ENCODE measurements at places on chromosomes 6 and 20.

DNA sequence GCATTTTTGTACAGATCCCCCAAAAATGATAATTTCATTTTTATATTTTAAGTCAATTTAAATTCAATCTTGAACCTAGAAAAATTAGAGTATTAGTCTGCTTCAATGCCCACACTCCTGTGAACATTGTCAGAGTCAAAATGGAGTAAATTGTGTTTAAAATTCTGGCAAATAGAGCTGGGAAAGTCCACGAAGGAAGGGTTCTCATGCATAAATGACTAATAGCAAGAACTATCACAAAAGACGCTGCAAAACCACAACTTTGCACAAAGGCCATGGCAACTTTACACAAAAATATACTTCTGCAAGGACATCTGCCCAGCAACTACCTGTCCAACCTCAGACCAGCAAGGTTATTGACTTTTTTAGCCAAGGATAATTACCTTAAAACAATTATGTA lies 203.2 kb upstream of the SMLR1 start:
- no peak for DNase-seq

- DNase-seq: no peak
These were observed 153.8 kb downstream of the RIMS1 start for GRCh38 chr6:72040111-72040510.

GRCh38 chr6:16503970-16504415 lies 257.3 kb downstream of the ATXN1 start:
- no peak for DNase-seq

GRCh38 chr6:161622779-161623178 lies 348.9 kb upstream of the AGPAT4 start:
- no peak for DNase-seq

DNA sequence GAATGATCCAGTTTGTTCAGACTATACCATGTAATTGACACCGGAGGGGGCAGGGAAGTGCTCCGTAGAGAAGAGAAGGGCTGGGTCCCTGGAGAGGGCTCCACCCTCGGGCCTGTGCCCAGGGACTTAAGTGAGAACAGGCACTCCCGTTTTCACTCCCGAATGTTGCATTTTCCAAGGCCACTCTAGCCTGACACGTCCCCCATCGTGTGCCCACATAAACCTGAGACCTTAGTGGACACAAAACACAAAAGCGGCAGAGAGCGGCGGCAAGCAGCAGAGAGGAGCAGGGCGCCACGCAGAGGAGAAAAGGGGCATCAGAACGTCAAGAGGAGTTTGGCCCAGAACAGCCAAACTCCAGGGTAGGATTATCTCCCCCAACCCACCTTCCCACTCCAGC lies 1405.1 kb downstream of the GRIK2 start:
- no peak for DNase-seq

GRCh38 chr6:113050979-113051378 lies 703.8 kb downstream of the RFPL4B start:
- DNase-seq: no peak

DNA sequence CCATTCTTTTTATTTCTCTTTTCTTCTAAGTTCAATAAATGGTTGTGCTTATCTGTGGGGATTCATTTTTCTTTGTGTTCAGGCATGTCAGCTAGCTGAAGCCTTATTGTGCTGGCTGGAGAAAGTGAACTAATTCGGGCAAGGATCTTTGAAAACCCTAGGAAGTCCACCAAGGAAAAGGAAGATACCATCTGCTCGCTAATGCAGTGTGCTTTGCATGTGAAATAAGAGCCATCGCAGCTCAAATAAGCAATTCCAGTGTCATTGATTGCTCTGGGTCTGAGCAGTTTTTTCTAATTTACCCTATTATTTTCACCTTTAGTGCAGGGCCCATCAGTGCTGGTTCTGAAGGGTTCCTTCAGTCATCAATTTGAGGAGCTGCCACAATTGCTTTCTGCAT lies 309.4 kb upstream of the SOX4 start:
- no peak for DNase-seq

DNA sequence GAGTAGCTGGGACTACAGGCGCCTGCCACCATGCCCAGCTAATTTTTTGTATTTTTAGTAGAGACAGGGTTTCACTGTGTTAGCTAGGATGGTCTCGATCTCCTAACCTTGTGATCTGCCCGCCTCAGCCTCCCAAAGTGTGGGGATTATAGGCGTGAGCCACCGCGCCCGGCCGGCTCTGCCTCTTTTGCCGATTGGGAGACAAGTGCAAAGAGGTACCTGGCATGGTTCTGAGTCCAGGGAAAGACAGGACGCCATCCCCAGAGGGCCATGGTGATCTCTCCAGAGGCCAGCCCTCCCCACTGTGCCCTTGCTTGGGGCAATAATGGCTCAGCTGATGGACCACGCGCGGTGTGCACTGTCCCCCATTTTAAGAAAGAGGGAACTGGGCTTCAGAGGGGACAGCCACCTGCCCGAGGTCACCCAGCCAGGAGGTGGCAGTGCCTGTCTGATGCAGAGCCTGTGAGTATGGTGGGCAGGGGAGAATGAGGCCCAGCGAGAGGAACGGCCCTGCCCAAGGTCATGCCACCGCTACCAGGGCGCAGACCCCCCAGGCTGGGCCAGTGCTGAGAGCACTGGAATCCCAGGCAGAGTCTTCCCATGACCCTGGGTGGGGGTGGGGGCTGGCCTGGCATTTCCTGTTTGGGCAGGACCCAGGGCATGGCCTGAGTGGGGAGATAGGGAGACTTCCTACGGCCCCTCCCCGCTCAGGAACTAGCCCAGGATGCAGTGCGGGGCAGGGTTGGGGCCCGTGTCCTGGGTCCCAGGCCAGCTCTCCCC lies 61.0 kb downstream of the SNAI1 start:
- no peak for DNase-seq

DNA sequence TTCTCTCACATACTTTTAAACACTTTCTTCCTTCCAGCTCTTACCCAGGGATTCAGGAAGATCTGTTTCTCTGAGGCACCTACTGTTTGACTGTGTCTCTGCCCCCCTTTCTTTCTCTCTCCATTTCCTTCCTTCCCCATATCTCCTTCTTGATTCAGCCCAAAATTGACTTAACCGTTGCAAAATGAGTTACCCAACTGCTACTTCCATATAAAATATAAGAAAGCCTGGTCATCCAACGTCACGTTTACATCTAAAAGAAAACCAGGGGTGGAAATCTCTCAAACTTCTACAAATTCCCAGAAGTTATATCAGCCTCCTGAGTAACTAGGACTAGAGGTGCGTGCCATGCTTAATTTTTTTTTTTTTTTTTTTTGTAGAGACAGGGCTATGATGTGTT lies 95.2 kb upstream of the INSM1 start:
- DNase-seq: no peak

DNA sequence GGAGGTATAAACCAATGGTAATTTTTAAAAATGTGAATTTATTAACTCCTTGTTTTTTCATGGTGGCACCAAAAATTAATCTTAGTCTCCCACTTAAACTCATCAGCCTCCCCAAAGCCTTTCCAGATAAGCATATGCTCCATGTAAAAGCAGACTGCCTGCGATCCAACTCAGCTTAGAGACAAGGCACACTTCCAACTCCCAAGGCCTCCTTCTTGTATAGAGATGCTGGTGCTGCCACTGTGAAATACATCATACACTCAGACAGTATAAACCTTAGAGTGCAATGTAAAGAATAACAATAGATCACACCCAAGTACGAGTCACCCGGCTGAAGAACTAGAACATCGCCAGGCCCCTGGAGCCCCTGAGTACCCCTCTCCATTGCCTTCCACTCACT lies 2.0 kb downstream of the ANKRD6 start:
- no peak for DNase-seq

DNA sequence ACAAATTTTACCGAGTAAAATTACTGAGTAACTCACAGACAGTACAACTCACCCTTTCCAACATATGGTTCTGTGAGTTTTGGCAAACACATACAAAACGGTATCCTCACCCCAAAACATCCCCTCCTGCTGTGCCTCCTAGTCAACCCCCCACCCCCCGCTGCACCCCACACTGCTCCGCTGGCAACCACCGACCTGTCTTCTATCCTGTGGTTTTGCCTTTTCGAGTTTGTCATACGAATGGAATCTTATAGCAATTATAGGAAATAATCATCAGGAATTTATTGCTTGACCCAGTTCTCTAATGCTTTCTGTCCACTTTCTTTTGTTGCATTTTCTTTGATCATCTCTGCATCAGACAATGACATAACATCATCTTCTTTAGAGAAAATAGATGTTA lies 312.3 kb downstream of the KIF16B start:
- DNase-seq: no peak

GRCh38 chr6:152004896-152005295 lies 197.4 kb downstream of the ESR1 start:
- no peak for DNase-seq

GRCh38 chr6:37491171-37491829 lies 8.4 kb downstream of the CCDC167 start:
- no peak for DNase-seq

GRCh38 chr6:144931172-144932035 lies 646.3 kb downstream of the UTRN start:
- DNase-seq: no peak

GRCh38 chr6:89122625-89123024 lies 4.8 kb upstream of the SRSF12 start:
- no peak for DNase-seq

DNA sequence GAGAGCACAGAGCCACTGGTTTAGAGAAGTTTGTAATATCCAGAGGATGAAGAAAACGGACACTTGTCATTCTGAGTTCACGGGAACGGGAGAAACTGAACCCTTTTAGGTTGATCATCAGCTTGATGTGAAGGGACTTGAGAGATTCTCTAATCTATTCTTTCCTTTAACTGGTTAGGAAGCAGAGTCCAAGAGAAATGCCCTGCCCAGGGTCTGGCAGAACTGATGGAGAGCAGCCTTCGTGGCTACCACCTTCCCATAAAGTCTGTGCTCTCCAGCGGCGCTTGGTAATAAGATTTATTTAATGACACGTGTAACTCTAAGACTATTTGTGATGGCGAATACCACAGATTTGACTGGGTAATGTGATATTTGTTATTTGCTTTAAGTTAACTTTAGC lies 36.0 kb downstream of the E2F3 start:
- no peak for DNase-seq

DNA sequence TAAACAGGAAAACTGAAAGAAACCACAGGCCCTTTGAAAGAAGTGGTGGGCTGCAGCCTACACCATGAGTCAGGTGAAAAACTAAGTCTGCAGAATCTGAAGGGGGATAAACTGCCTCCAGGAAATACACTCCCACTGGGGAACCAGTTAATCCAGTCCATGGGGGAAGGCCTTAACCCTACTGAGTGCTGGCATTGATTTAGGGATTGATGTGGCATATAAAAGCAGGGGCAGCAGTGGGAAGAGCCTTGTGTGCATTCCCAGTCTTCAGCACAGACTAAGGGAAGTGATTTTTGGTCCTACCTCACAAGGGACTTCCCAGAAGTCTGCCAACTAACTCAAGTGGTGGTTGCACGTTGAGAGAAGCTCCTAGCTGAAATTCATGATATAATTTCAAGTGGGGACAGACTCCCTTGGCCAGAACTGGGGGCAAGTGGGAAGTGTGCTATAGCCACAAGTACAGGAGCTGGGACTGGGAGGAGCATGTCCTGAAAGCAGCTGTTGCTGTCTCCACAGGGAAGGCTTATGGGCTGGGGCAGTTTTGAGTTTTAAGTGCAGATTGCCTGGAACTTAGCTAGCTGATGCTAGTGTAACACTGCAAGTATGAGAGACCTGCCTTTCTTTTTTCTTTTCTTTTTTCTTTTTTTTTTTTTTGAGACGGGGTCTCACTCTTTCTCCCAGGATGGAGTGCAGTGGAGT lies 31.2 kb downstream of the CITED2 start:
- no peak for DNase-seq

- DNase-seq: no peak
These were observed 14.1 kb downstream of the DAAM2 start for GRCh38 chr6:39806278-39806677.

DNA sequence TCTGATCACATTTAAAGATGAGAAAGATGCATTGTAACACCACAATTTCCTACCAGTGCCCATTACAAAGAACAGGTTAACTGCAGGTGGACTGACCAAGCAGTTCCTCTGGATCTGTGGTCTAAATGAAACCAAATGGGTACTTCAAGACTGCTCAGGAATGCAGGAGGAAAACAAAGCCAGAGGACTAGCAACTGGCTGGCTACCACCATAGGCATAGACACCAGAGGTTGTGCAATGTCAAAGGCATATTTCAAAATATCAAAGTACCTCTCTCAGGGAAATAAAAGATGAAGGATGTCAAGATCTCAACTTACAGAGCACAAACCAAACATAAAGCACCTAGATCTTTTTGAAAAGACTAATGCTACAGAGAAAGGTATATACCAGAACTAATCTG lies 65.5 kb downstream of the GMDS start:
- no peak for DNase-seq

DNA sequence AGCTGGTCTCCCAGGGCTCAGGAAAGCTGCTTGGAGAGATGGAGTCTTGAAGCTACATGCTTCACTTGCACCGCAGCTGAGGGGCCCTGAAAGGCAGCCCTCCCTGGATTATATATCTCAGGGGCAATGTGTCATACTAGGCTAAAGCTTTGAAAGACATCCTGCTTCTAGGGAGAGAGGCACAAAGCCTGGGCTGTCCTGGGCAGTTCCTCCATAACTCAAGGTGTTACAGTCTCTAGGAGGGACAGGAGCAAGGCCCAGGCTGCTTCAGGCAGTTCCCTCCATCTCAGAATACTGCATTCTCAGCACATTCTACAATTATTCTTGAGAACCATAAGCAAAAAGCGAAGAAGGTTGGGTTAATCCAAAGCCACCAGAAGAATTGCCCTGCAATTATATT lies 22.0 kb upstream of the TXNDC5 start:
- no peak for DNase-seq

DNA sequence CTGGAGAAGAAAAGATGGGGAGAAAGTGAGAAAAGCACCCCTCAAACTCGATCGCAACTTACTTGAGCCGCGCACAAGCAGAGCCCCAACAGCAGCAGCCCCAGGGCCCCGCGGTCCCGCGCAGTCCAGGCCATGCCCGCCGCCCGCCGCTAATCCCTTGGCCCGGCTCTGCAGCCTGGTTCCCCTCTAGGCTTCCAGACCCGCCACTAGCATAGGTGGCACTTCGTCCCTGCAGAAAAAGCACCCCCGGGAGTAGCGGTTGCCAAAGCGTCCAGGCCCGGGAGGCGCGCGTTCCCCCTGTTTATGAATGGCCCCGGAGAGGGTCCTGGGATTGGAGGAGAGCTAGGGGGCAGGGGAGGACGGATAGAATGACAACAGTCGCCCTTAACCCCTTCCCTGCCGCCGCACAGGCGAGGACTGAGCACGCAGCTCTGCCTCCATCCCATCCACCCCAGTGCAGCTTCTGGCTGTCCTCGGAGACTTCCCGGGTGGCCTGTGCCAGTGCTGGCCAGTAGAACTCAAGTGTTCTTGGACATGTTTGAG lies 19.9 kb downstream of the COL9A1 start:
- no peak for DNase-seq

GRCh38 chr6:109253366-109253765 lies 128.9 kb downstream of the CD164 start:
- DNase-seq: no peak

DNA sequence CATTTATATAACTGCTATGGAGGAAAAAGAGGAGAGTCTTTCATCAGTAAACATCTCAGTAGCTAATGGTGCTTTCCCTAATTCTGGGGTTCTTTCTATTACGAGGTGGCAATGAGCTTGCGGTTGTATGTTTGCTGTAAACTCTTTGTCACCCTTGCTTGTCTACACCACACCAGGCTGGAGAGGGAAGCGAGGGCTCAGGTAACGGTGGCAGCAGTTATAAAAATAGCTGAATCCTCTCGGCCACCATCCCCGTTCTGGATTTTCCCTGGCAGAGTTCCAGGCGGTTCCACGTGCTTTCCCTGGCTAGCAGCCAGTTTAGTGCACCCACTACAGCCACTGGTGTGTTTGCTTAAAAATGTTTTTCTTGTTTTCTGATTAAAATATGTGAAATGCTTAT lies 39.0 kb downstream of the MAS1 start:
- no peak for DNase-seq

Measured in stimulated activated CD4-positive, alpha-beta T cell treated with anti-CD3 and anti-CD28 coated beads, Interleukin-1b, Interleukin-23, amount 100 ng/mL, for 1 hour (primary cell).